ENCODE measurements at places on chromosomes 7 and 10.

DNA sequence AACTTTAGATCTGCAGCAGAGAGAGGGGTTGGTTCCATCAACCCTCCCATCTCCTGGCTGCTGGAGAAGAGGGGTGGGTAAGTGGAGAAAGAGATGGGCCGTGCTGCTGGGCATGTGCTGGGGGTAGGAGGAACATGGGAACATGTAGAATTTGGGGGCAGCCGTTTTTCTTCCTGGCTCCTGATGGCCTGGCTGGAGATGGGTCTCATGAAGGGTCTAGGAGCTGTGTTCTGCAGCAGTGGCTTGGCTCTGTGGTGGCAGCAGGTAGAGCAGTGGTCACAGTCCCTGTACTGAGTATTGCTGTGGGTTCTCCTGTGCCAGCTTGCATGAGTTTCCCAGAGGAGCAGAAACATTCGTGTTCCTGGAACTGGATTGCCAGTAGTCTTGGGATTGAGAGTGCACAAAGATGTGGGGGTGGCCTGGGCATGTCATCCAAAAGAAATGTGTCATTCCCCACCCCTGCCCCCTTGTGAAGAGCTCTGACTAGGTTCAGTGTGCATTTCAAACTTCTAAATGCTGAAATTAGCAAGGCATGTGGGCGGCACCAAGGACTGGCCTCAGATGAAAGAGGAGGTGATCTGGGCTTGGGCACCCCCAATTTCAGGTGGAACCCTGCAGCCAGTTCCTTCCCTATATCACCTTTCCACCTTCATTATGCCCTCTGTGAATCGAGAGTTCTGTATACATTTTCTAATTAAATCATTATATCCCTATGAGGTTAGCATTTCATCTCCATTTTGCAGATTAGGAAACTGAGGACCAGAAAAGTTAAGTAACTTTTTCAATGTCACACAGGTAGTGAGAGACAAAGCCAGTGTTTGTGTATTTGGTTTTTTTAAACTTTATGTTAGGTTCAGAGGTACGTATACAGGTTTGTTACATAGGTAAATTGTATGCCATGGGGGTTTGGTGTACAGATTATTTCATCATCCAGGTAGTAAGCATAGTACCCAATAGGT is 2.1 kb downstream of the CHST3 start:
- DNase-seq, result no peak

- no peak for DNase-seq
These were observed 569.4 kb downstream of the SUGCT start for GRCh38 chr7:40704172-40704571.

DNA sequence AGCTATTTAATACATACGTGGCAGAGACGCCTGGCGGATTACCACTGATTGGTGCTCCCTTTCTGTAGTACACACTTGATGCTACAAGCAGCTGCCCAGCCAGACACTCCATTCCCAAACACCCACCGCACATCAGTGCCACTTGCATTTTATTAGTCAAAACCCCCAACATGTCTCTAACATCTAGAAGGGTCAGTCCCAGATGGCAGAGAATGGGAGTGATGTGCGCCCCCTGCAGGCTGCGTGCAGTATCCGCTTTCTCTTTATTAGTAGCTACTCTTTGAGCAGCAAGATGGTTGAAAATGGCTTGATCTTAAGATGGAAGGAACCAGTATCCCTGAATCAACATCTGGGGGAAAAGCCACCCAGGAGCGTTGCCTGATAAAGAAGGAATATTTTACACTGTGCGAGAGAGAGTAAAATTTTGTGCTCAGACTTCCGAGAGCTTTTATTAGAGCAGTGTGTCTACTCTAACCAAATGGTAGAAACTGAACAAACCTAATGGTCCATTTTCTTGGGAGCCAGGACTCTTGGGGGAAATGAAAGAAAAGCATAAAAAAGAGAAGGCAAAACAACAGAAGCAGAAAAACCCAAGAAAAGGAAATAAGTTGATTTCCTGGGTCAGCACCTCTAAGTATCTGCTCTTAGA is 78.3 kb downstream of the ST8SIA6 start:
- no peak for DNase-seq

GRCh38 chr7:101673951-101674350 is 44.9 kb upstream of the MYL10 start:
- DNase-seq, result no peak

- no peak for DNase-seq
These were observed 164.6 kb upstream of the SH2B2 start for GRCh38 chr7:102122026-102122425.

DNA sequence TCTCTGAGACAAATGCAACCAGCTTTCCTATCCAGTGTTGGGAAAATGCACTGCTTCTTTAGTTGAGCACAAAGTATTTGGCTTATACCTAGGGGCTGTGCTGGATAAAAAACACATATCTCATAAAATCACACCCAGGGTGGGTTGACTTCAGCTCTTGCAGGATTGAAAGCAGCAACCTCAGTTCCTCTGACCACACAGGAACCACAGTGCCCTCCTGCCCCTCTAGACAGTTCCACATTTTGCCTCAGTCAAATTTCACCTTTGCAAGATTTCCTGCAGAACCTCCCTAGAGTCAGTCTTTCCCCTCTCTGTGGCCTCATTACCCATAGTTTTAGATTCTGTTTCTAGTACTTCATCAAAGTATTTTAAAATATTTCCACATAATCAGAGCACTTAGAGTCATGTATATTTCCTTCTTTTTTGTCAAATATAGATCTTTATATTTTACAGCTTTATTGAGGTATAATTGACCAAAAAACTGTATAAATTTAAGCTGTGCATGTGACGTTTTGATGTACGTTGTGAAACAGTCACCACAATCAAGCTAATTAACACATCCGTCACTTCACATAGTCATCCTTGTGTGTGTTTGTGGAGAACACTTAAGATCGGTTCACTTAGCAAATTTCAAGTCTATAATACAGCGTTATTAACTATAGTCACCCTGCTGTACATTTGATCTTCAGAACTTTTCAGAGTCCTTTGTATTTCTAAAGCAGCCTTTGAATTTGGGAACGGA is 37.0 kb upstream of the EGR2 start:
- no peak for DNase-seq

- no peak for DNase-seq
These were observed 395.7 kb downstream of the THSD7A start for GRCh38 chr7:11436316-11436715.

GRCh38 chr10:71203124-71203523 is 9.2 kb upstream of the UNC5B start:
- DNase-seq, result no peak

DNA sequence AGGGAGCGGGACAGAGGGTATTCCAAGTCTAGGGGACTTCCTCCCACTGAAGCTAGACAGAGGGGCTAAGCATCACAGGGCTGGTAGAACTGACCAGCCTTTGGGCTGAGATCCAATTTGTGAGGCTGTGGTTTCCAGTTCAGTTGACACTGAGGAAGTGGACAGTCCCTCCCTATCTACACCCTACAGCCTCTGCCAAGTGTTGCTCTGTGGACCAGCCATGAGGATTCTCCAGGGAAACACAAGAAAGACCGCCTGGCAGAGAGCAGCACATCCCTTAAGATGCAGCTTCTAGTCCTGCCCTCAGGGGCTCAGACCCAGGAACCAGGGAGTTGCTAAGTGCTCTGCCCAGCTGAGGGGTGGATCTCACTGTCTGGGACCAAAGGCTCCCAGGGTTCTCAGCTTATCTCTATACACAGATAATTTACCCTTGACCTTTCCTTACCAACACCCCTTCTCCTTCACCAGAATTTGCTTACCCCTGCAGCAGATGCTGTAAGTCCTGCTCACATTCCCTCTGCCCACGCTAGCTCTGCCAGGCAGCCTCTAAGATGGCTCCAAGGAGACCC is 252.0 kb downstream of the SKIDA1 start:
- DNase-seq, result no peak

GRCh38 chr10:97017474-97017903 is 168.3 kb downstream of the SLIT1 start:
- no peak for DNase-seq

- DNase-seq, result no peak
These were observed 15.4 kb upstream of the GRB10 start for GRCh38 chr7:50798126-50798525.

DNA sequence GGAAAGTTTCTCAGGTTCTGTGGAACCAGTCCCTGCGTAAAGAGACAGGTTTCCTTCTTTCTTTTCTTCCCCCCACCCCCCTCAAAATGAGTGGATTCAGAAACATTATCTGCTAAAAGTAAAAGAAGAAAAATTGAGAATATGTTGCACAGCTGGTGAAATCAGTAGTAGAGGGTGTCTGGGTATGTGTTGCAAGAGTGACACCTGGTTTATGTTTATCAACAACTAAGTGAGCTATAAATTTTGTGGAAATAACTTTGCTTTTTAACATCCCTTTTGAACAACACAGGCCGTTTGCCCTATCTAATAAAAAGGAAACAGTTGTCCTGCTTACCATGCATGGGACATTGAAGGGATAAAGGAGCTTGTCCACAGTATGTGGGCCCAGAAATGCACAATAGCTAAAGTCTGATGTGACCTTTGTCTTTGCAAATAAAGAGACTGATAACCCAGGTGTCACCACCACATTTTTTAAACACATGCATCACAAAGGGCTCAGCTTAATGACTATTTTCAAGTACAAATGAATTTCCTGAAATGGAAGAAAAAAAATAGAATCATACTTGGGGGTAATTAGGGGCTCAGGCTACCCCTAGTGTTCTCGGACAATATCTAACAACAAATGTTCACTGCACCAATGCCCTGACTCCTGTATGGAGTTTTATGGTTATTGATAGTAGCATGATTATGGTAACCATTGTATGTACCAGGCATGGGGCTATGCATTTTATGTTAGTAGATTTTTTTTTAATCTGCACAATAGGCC is 221.7 kb upstream of the TCF7L2 start:
- DNase-seq, result no peak

- DNase-seq, result no peak
These were observed 119.3 kb downstream of the BBS9 start for GRCh38 chr7:33248671-33249070.

DNA sequence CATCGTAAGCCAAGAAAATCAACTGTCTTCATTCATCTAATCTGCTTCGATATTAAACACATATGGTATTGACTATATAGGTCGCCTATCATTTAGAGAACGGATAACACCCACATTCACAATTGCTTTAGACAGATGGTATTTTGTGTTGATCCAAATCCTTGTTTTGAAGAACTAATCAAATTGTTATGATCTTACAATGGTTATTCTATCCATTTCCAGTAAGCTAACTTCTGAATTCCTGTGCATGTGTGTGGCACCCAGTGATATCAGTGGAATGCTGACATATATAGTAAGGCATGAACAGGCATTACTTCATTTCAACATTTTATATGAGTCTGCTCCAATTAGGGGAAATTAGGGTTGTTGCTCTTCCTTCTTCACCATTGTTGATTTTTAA is 98.8 kb downstream of the SEMA3E start:
- no peak for DNase-seq

DNA sequence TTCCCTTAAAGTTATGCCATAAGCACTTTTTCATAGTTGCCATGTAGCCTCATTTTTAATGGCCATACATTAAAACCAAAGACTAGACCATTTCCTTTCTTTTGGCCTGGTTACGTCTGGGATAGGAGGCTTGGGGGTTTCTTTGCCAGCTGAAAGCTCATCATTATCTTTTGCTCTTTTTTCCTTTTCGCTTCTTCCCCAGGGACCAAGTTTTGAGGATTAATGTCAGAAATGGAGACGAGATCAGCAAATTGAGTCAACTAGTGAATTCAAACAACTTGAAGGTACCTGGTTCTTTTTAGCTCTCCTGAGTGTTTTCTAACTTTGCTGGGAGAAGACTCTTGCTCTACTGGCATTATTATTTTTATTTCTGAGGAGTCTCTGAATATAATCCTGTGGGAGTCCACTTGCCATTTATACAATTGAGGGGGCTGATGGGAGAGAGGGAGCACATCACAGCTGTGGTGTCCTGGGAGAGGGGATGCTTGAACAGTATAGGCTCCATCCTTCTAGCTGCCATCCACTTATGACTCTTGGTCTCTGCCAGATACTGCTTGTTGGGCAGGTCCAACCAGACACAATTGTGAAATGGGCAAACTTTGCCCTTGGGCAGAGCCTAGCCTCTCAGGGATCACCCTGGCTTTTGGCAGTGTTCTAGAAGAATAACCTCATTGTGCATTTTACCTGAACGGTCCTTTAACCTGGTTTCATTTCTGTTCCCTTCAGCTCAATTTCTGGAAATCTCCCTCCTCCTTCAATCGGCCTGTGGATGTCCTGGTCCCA is 5.8 kb downstream of the CPA4 start:
- no peak for DNase-seq

DNA sequence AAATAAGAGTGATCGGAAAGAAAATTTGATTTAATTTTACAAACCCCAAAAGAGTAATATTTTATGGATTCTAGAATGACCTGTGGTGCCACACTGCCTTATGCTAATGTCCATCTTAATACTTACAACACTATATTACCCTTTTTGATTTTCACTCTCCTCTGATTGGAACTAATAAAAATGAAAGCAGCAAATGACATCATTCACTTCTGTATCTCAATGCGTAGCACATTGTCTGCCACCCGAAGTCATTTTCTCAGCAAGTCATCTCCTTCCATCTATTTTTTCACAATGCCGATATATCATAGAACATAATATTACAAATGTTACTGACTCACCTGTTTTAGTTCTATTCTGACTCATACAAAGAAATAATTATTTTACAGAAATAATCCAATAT is 127.5 kb upstream of the PCLO start:
- DNase-seq, result no peak

- DNase-seq, result no peak
These were observed 63.5 kb downstream of the RABGEF1 start for GRCh38 chr7:66804001-66804400.

DNA sequence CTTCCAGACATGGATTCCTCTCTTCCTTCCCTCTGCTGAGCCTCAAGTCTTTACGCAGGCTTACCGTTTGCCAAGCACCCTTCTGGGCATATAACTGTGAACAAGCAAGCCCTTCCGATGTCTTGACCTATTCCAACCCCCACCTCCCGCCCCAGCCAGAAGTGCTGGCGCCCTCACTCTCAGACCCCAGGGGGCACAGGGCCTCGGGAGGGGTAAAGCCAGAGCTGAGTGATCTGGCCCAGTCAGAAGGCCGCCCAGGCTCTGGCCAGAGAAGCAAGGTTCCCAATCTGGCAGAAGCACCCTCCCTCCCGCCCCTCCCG is 1.2 kb downstream of the PRRT4 start:
- no peak for DNase-seq

DNA sequence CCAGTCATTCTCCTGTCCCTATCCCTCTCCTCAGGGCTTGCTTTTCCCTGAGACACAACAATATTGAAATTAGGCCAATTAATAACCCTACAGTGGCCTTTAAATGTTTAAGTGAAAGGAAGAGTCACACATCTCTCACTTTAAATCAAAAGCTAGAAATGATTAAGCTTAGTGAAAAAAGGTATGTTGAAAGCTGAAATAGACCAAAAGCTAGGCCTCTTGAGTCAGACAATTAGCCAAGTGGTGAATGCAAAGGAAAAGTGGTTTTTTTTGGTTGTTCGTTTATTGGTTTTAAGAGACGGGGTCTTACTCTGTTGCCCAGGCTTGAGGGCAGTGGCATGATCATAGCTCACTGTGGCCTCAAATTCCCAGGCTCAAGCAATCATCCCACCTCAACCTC is 9.7 kb upstream of the ATAD1 start:
- DNase-seq, result no peak
